ENCODE measurements at places on chromosomes 1 and 21.
A peak's percentile ranks its signal among the peaks of the same experiment; 100 is the strongest.

GRCh38 chr1:14977338-14977931 lies 176.1 kb upstream of the TMEM51 start:
- no peak for DNase-seq

DNA sequence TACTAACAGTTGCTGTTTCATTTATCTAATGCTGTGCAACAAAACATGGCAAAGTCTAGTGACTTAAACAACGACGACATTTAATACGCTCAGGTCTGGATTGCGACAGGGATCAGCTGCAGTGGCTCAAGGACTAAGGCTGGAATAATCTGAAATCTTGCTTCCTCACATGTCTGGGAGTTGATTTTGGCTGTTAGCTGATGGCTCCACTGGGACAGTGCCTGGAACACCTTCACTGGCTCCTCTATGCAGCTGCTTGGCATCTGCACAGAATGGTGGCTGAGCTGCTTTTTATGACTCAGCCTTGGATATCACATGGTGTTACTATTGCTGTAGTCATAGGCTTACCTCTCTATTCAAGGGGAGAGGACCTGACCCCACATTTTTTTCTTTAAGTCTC lies 24.0 kb upstream of the BTG3 start:
- no peak for DNase-seq

DNA sequence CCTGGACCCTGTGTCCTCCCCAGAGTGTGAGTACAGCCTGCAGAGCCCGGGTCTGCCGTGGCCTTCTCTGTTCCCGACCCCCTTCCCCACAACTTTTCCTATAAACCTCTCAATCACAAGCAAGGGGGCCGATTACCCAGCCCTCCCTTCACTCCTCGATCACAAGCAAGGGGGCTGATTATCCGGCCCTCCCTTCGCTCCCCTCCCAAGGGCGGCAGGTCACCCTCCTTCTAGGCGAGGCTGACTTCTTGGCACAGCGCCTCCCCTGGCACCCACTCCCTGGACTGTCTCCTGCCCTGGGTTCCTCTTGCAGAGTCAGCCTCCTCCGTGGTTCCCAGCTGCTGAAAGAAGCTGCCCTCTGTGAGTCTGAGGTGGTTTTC lies 12.3 kb upstream of the LDLRAP1 start:
- DNase-seq = no peak

- peak; percentile 77 for DNase-seq
Measured at GRCh38 chr21:34889320-34889675, 159.8 kb downstream of the RUNX1 start.

GRCh38 chr1:243799908-243800307 lies 50.1 kb downstream of the AKT3 start:
- DNase-seq = no peak

GRCh38 chr21:44423312-44423821 lies 31.9 kb upstream of the LRRC3 start:
- DNase-seq = no peak

GRCh38 chr1:222728746-222729145 lies 8.3 kb upstream of the FAM177B start:
- no peak for DNase-seq

- no peak for DNase-seq
Measured at GRCh38 chr1:89589515-89589914, 43.4 kb upstream of the LRRC8C start.

GRCh38 chr1:16318555-16318954 lies 33.7 kb downstream of the FBXO42 start:
- peak; percentile 25 for DNase-seq

DNA sequence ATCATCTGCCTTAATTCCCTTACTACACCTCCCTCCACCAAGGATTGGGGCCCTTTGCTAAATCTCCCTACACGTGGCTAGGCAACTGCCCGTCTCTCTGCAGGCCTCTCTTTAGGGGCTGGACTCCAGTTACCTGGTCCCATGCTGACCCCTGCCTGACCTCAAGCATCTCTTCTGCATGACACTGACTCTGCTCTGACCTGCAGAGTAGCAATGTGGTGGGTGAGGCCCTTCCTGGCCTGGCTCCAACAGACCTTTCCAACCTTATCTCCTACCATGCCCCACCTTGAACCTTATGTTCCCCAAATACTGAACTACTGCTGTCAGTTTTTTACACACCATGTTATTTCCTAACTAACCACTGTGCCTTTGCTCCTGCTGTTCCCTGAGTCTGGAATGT lies 45.9 kb upstream of the EPS15 start:
- DNase-seq = no peak

DNA sequence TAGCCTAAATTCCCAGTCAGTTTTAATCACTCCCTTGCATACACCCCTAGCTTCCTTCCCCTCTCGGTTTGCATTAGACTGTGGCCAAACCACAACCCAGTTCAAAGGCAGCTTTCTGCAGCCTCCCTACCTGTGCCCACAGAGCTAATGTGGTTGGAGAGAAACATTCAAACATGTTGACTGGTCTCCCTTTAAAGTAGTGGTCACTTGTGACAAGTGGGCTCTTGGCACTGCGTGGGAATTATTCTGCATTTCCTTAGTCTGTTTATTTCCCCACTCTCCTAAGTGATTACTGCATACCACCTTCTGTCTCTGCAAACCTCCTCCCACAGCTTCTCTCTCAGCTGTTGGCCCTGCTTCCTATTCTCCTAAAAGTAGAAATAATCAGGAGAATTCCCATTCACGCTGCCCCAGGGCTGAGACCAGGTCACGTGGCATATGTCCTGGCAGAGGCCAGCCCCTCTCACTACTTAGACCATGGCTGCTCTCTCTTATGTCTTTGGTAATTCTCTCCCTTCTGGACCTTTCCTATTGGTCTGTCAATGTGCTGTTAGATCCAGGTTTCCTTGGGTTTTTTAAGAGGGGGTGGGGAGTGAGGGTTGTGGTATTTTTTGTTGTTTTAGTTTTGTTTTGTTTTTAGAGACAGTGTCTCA lies 38.4 kb upstream of the CD101 start:
- no peak for DNase-seq

DNA sequence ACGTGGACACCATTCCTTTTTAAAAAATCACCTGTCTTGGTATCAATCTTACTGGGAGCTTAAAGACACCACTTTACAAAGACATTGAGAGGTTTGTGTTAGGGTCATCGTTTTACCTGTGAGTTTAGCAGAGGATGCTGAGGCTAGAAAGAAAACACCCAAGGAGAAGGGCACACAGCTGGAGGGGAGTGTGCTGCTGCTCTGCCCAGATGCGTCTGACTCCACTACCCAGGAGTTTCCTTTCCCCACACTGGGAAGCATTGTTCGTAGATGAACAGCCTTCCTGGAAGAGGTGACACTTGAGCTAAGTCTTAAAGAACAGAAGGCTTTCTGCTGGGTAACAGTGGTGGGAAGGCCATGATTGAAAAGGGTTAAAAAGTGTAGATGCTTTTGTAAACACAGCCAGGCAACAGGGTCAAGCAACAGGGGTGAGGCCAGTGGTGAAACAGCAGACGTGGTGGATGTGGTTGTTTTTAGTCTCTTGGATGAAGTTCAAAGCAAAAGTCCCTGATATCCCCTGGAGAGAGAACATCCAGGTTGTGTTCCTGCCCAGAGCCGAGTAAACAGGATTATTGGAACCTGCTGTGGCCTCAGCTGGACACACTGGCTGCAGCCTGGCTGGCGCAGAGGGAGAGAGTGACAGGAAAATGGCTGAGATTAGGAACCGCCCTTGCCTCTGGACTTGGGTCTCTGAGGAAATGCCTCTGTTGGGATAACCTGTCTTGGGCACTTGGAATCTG lies 198.6 kb upstream of the JUN start:
- no peak for DNase-seq

DNA sequence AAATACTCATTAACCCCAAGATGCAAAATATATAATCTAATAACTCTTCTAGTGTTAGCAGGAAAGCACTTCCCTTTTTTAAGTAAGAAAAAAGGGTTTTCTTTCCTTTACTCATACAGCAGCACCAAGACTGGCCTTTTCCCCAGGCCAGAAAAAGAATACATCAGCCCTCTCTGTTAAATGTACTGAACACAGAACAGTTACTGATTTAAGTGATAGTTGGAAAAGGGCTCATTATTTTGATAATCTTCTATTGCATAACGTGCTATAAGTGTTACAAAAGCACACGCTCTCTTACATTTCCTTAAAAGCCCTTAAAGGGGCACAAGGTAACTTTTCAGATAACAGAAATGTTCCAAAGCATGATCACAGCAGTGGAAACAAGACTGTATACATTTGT lies 142.9 kb downstream of the TIAM1 start:
- no peak for DNase-seq

- no peak for DNase-seq
Measured at GRCh38 chr1:19465123-19465522, 20.2 kb downstream of the CAPZB start.

- DNase-seq = no peak
Measured at GRCh38 chr1:100322436-100323211, 29.7 kb upstream of the CDC14A start.

DNA sequence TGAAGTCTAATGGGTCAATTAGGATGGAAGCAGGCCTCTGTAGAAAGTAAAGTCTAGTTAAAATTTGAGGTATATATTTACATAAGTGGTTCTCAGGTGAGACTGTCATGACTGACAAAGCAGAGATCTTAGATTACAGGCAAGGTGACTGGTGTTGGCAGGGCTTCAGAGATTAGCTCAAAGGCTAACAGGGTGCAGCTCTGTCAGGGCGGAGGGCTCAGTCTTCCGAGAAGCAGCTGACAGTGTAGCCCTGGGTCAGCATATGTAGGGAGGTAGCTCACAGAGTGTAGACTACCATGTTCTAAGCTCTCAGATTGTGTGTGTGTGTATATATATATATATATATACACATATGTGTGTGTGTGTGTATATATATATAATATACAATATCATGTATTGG lies 54.7 kb downstream of the RBM11 start:
- no peak for DNase-seq

GRCh38 chr1:205915354-205915990 lies 27.8 kb downstream of the SLC26A9 start:
- DNase-seq = no peak

DNA sequence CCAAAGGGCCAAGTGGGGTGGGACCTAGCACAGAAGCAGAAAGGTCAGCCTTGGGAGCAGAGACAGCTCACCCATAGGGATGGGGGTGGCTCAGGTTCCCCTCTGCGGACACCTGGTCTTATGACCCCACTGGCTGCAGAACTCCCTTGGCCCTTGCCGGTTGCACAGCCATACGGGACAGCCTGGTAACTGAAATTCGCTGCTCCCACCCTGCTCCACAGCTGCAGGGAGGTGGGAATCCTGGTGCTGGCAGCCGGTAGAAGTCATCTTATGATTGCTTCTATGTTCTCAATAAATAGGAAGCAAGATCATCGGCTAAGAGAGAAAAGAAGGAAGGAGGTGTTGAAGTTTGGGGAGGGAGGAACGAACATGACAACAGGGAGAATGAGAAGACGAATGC lies 64.1 kb downstream of the HLCS start:
- DNase-seq = no peak

- DNase-seq = no peak
Measured at GRCh38 chr1:21302747-21303715, 12.8 kb upstream of the ECE1 start.

DNA sequence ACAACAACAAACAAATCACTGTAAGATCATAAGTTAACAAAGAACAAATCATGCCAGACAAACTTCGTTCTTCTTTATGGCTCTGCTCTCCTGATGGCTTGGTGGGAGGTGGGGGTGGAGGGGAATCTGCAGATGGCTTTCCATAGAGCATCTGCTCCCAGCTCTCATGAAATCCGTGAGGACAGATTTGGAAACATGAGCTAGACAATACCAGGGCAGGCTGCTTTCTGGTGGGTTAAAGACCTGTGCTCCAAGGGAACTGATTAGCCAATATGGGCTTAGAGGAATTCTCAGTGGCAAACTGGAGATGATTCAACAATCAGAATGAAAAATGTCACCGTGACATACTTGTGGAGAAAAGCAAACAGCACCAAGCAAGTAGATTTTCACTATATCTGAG lies 69.4 kb upstream of the TLR5 start:
- peak; percentile 69 for DNase-seq

DNA sequence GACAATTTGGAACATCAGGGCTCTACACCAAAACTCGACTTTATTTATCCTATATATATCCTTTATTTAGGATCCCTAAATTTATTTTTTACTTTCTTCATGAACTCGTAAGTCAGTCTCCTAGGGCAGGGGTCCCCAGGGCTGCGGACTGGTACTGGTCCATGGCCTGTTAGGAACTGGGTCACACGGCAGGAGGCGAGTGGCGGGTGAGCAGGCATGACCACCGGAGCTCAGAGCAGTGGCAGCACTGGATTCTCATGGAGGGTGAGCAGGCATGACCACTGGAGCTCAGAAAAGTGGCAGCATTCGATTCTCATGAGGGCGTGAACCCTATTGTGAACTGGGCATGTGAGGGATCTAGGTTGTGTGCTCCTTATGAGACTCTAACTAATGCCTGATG lies 427.0 kb downstream of the SMYD3 start:
- no peak for DNase-seq

DNA sequence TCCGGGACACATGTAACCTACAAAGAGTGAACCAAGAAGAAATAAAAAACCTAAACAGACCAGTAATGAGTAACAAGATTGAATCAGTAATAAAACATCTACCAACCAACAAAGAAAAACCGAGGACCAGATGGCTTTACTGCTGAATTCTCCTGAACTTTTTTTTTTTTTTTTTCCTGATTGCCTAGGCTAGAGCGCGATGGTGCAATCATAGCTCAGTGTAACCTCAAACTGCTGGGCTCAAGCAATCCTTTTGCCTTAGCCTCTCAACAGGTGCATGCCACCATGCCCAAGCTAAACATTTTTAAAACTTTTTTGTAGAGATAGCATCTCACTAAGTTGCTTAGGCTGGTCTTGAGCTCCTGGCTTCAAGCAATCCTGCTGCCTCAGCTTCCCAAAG lies 11.2 kb upstream of the FGGY start:
- DNase-seq = no peak

GRCh38 chr1:150151291-150152181 lies 1.8 kb downstream of the PLEKHO1 start:
- DNase-seq = no peak

DNA sequence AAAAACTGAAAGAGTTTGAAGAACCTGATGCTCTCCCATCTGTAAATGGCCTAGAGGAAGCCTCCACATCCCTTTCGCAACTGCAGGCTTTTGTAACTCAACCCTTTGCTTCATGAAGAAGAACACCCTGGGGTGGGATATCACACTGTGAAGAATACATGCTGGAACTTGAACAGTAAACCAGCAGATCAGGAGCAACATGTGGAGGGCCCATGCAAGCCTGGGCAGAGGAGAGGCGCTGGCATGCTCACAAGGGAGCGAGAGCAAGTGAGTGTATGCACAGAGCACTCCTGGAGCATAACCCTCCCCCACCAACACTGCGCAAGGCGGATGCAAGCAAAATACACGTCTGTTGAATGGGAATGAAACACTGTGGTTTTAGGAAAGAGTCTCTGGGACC lies 24.6 kb upstream of the SPAG17 start:
- no peak for DNase-seq
